Central memory CD8-positive, alpha-beta T cell (primary cell): ENCODE measurements at places on chromosomes 5 and 9.
A peak's percentile ranks its signal among the peaks of the same experiment; 100 is the strongest.

DNA sequence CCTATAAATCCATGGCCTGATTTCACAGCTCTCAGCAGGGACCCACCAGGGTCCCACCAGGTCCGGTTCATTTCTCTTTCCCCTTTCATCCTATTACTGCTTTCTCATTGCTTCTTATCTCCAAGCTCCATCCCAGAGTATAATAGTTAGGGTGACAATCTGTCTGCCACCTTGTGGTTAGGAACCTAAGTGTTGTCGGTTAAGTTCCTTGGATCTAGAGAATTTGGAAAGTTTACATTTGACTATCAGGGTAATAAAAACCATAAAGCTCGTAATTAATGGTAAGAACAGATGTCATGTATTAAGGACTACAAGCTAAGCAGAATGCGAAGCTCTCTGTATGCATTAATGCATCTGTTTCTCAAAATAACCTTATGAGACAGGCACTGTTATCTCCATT lies 259.1 kb downstream of the SH3GL2 start:
- DNase-seq: no peak

DNA sequence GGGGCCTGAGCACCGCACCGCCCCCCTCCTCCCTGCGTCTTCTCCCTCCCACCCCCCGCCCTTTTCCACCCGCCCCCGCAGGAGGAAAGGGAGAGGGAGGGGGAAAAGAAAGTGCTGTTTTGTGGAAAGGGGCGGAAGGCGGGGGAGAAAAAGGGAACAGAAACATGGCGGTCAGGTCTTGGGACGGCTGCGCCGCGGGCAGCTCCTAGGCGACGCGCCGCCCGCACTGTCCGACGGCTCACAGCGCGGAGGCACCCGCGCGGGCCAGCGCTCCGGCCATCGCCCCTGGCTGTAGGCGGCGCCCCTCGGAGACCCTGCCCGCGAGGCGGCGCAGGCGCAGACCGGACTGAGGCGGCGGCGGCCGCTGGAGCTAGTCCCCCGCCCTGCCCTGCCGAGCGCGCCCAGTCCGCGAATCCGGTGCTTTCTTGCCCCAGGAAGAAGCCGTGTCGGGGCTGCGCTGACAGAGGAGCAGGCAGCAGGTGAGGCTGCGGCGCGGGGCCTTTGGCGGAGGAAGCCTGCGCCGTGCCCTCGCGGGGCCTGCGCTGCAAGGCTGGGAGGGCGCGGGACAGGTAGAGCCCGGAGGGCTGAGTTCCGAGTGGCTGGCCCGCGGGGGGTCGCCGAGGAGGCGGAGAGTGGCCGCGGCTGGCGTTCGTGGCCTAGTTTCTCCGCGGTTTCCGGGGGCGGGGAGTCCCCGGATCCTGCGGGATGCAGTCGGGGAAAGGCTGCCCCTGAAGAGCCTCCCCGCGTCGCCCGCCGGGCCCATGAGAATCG lies at the start of gene DENND4C:
Gene DENND4C (plus strand): TSS at position 339 of the 771 bp plus-strand sequence. CDS start 45,482 bp downstream, outside the sequence.
- peak; percentile 69 for DNase-seq

- no peak for DNase-seq
Observed at GRCh38 chr5:157860898-157861890, 2.2 kb upstream of the CLINT1 start.

DNA sequence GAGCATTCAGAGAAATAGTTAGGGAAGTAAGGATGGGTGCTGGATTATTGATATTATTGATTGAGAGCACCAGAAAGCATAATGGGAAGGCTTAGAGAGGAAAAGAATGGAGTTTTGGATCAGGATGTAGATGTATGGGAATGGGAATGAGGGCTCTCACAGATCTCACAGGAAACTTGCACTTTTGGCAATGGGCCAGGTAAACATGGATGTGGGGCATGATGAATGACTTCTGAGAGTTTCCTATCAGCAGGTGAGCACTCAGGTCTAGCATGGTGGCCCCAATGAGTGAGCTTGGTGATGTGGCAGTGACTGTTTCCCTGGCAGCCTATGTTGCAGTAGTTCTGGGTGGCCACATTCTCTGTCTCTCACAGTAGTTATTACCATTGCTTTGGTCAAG lies 283.8 kb downstream of the FBXL7 start:
- no peak for DNase-seq

DNA sequence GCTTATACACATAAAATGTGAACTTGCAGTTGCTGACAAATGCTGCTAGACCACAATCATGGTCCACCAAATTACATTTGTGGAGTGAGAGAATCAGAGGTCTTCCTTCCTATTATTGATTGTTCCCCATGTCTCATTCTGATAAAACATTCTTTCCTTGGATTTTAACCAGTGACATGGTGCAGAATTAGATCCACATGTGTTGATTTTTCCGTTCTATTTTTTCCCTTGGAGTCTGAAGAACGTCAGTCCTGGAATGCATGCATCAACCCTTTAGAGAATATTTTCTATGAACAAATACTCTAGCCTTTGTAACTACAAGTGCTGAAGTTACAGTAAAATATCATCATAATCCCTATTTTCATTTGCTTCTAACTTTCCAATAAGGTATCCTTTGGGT lies 170.7 kb upstream of the SPRY4 start:
- no peak for DNase-seq
